Stimulated activated CD4-positive, alpha-beta T cell treated with anti-CD3 and anti-CD28 coated beads, Interleukin-1b, Interleukin-23, amount 100 ng/mL, for 24 hours (primary cell): ENCODE measurements at places on chromosomes 2 and 18.
A peak's percentile ranks its signal among the peaks of the same experiment; 100 is the strongest.

DNA sequence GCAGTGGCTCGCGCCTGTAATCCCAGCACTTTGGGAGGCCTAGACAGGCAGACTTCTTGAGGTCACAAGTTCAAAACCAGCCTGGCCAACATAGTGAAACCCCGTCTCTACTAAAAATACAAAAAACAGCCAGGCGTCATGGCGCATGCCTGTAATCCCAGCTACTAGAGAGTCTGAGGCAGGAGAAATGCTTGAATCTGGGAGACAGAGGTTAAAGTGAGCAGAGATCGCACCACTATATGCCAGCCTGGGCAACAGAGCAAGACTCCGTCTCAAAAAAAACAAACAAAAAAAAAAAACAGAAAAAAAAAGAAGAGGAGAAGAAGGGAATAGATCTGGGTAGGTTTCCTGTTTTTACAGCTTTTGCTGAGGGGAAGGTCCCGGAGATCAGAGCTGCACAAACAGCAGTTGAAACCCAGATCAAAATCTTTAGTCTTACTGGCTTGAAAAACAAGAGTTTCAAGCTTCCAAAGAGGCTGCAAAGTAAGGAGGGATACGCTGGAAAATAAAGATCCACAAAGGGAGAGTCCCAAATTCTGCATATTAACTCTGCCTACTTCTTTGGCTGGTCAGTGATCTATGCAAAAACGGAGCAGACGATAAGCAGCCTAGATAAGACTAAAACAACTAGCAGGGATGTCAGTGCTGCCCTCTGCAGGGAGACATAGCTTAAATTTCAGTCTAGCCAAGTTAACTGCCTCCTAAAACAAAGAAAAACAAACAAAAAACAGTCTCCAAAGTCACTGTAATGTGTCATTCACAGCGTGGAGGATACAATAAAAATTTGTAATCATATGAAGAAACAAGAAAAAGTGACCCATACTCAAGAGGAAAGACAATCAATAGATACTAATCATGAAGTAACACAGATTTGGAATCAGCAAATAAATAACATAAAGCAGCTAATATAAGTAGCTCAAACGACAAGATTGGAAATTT is 74.1 kb downstream of the TLK1 start:
- no peak for DNase-seq

DNA sequence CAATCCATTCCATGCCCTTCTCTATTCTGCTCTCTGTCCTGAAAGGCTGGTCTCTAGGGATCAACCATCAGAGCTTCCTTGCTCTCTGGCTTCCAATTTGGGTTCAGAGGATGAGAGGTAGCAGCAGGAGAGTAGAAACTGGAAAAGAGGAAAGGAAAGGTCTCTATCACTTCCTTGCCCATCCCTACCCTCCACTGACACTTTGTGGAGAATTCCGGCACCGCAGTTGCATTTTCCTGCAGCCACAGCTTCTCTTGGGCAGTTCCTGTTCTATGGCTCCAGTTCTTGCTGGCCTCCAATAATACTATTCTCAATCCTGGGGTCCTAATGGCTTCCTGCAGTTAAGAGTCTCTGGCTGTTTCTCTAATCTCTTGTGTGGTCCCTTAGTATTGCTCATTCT is 13.3 kb upstream of the IMPACT start:
- no peak for DNase-seq

DNA sequence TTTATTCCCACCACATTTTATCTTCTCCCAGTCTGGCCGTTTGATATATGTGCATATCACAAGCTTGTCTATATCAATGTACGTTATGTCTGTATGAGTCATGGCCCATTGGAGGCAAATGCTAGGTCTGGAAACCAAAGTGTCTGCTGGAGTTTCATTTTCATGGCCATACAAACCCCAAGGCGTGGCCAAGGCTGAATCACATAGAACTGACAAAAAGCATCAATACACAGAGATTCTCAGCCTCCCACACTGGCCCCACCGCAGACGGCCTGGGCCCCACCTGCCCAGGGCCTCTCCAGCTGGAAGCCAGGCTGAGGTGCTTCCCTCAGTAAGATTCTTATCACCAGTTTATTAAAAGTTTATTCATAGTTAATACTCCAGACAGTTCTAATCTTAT is 40.5 kb upstream of the SALL3 start:
- DNase-seq: no peak

GRCh38 chr18:80157708-80158343 is 48.8 kb downstream of the ADNP2 start:
- DNase-seq: peak; percentile 47

DNA sequence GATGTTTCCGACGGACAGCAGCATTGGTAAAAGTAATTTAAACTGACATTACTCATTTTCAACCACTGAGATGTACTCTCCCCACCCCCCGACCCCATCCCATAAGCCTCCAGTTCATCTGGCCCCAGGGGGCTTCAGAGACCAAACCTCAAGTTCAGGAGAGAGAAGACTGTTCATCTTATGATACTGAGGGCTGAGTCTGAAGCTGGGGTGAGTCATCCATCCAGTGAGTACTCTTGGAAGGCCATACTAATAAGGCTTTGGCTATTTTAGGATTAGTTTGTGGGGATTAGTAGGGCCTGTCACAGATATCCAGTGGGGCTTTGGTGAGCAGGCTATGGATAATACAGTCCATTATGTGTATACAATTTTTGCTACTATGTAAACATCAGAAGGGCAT is 125.3 kb upstream of the APCDD1 start:
- no peak for DNase-seq

DNA sequence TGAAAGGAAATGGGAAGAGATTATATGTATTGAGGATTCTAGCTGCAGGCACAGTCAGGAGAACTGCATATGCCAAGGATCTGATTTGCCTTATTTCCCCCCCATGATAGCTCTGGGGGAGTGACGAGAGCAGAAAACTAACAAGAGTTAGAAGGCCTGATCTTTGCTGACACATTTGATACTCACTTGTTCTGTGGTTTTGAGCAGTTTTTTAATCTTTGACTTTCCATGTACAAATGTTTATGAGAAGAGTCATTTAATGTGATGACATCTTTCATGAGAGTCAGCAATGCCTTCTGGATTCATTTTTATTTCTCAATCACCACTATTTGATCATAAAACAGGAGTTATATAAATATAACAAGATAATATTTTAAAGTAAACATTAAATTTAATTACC is 12.7 kb upstream of the SERPINB7 start:
- DNase-seq: no peak

GRCh38 chr18:35705988-35706387 is 124.4 kb downstream of the GALNT1 start:
- no peak for DNase-seq

GRCh38 chr2:236627193-236627592 is 57.6 kb downstream of the ACKR3 start:
- DNase-seq: no peak
